Regular cardiac myocyte (primary cell): ENCODE measurements at places on chromosomes 6 and 20. TPM values are rescaled to one million over a fixed set of nuclear protein-coding genes. Genes with fewer than 3 reads are reported as not detected.

The VGLL2 gene
- not detected in 2 replicates for total RNA-seq

The PACRG gene
- total RNA-seq = under 0.01 TPM in 1 of 2 replicates, not detected in the other

The HLA-G gene
- 1.1 TPM in 1 of 2 replicates, not detected in the other for total RNA-seq

The MROH8 gene
- total RNA-seq = 0.38 and 0.56 TPM in 2 replicates

The DYNLT2 gene
- total RNA-seq = 0.58 and 2.0 TPM in 2 replicates

The RPL10A gene
- 2,091 and 2,203 TPM in 2 replicates for total RNA-seq

The PRDM13 gene
- not detected in 2 replicates for total RNA-seq

The PRSS16 gene
- total RNA-seq = 0.19 and 0.28 TPM in 2 replicates

The NHLRC1 gene
- 2.1 and 2.8 TPM in 2 replicates for total RNA-seq

The LPA gene
- total RNA-seq = under 0.01 TPM in 1 of 2 replicates, not detected in the other

The DDX43 gene
- 0.56 and 1.2 TPM in 2 replicates for total RNA-seq

The TUBB2B gene
- 0.85 and 6.9 TPM in 2 replicates for total RNA-seq

The SPEF1 gene
- under 0.01 and 0.19 TPM in 2 replicates for total RNA-seq

The LRFN2 gene
- not detected in 2 replicates for total RNA-seq

The DZANK1 gene
- total RNA-seq = 0.56 and 1.2 TPM in 2 replicates

The GTF2H4 gene
- total RNA-seq = 7.3 and 13.8 TPM in 2 replicates

The EYS gene
- total RNA-seq = under 0.01 TPM in 2 replicates

The QRSL1 gene
- total RNA-seq = 10.9 and 11.3 TPM in 2 replicates

The SNAP25 gene
- 0.77 and 2.8 TPM in 2 replicates for total RNA-seq

The NQO2 gene
- total RNA-seq = 26.6 and 27.6 TPM in 2 replicates

The SUMO4 gene
- total RNA-seq = 0.58 and 1.1 TPM in 2 replicates

The SOX18 gene
- total RNA-seq = under 0.01 and 0.19 TPM in 2 replicates

The PTCRA gene
- 0.19 TPM in 1 of 2 replicates, not detected in the other for total RNA-seq

The TRIM26 gene
- 17.5 and 29.5 TPM in 2 replicates for total RNA-seq

The IL17F gene
- total RNA-seq = not detected in 2 replicates

The HLA-DRB1 gene
- 0.58 and 3.7 TPM in 2 replicates for total RNA-seq

The KIF13A gene
- 56.2 and 73.9 TPM in 2 replicates for total RNA-seq

The LPIN3 gene
- total RNA-seq = 7.7 and 7.9 TPM in 2 replicates

The PTGIS gene
- 39.9 and 191 TPM in 2 replicates for total RNA-seq

The BTNL2 gene
- not detected in 2 replicates for total RNA-seq

The CBLN4 gene
- total RNA-seq = not detected in 2 replicates

The EEF1A2 gene
- total RNA-seq = 0.38 and 5.4 TPM in 2 replicates
